ENCODE measurements at places on chromosomes 5 and 9. TPM values are rescaled to one million over a fixed set of nuclear protein-coding genes. Genes with fewer than 3 reads are reported as not detected.

PLPPR1 gene
- total RNA-seq = not detected

MAMDC2 gene
- 27.4 TPM for total RNA-seq

PAIP2 gene
- 42.4 TPM for total RNA-seq

PFN3 gene
- not detected for total RNA-seq

CCDC69 gene
- 4.4 TPM for total RNA-seq

PHPT1 gene
- 49.8 TPM for total RNA-seq

ANKRD18A gene
- total RNA-seq = not detected

EEIG1 gene
- total RNA-seq = 17.2 TPM

FOXD4L3 gene
- total RNA-seq = not detected

TDRD7 gene
- 11.8 TPM for total RNA-seq

ADAMTS12 gene
- 12.9 TPM for total RNA-seq

RASEF gene
- 0.24 TPM for total RNA-seq

TMEM252 gene
- total RNA-seq = not detected

IFNA8 gene
- not detected for total RNA-seq

SLCO6A1 gene
- total RNA-seq = not detected

SLC6A18 gene
- not detected for total RNA-seq

NOXA1 gene
- 0.49 TPM for total RNA-seq

DCAF12 gene
- 18.3 TPM for total RNA-seq

MAMDC4 gene
- 1.1 TPM for total RNA-seq

NSMF gene
- total RNA-seq = 39.1 TPM

SEMA4D gene
- total RNA-seq = 0.12 TPM

CDH6 gene
- 1.5 TPM for total RNA-seq

ST8SIA4 gene
- 3.7 TPM for total RNA-seq

FABP6 gene
- total RNA-seq = not detected

SLC2A8 gene
- total RNA-seq = 7.2 TPM

ANKRD34B gene
- total RNA-seq = not detected

LRRC70 gene
- 1.2 TPM for total RNA-seq

PLAC8L1 gene
- total RNA-seq = not detected

ENTREP1 gene
- total RNA-seq = not detected

DRD1 gene
- 0.36 TPM for total RNA-seq

LCN9 gene
- not detected for total RNA-seq

NMUR2 gene
- total RNA-seq = not detected

ADAMTS6 gene
- total RNA-seq = 117 TPM

CTXN3 gene
- not detected for total RNA-seq

ANKDD1B gene
- total RNA-seq = 0.12 TPM

PCDHB5 gene
- total RNA-seq = 1.2 TPM

PCDHA6 gene
- total RNA-seq = 2.1 TPM

SLC2A6 gene
- total RNA-seq = 41.3 TPM

Measured in hair follicle dermal papilla cell (primary cell).